Choroid plexus epithelial cell (primary cell): ENCODE measurements at places on chromosomes 16 and 17.

- no peak for DNase-seq
These were observed 19.8 kb upstream of the MPRIP start for GRCh38 chr17:17022456-17022855.

- no peak for DNase-seq
These were observed 103.1 kb downstream of the AATF start for GRCh38 chr17:37051833-37052232.

DNA sequence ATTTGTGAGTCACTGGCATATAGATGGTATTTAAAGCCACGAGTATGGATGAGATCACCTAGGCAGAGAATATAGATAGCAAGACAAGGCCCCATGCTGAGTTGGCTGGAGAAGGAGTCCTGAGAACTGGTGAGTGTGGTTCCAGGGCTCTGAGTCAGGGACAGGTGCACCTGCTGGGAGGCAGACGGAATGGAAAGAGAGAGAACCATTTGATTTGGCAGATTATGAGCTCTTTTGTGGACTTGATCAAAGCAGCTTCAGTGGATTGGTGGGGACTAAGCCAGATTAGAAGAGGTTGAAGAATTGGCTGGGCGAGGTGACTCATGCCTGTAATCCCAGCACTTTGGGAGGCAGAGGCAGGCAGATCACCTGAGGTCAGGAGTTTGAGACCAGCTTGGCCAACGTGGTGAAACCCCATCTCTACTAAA is 4.3 kb upstream of the C16orf92 start:
- DNase-seq: peak; percentile 34

DNA sequence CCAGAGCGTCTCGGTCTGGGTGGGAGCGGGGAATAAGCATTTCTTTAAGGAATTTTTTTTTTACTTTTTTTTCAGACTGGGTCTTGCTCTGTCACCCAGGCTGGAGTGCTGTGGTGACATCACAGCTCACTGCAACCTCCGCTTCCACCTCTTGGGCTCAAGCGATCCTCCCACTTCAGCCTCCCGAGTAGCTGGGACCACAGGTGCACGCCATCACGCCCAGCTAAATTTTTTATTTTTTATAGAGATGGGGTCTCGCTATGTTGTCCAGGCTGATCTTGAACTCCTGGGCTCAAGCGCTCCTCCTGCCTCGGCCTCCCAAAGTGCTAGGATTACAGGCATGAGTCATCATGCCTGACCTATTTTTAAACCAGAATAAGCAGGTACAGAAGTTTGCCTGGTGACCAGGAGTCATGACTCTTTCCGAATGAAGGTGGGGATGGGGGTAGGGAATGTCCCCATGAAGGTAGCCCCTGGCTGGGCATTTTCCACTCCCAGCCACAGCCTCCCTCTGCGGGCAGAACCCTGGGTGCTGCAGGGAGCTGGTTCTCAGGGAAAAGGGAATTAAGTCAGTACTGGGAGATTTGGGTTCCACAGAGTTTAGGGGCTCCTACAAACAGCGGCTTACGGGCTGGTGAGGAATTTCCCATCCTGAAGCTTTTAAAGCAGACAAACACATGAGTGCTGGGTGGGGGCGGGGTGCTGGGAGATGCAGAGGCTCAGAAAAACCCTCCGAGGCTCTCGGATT is 48.3 kb downstream of the TBC1D16 start:
- peak; percentile 32 for DNase-seq

- DNase-seq: peak; percentile 86
These were observed 3.2 kb upstream of the NLRP1 start for GRCh38 chr17:5587438-5588032.

GRCh38 chr17:46129302-46129701 is 63.9 kb downstream of the KANSL1 start:
- DNase-seq: no peak

DNA sequence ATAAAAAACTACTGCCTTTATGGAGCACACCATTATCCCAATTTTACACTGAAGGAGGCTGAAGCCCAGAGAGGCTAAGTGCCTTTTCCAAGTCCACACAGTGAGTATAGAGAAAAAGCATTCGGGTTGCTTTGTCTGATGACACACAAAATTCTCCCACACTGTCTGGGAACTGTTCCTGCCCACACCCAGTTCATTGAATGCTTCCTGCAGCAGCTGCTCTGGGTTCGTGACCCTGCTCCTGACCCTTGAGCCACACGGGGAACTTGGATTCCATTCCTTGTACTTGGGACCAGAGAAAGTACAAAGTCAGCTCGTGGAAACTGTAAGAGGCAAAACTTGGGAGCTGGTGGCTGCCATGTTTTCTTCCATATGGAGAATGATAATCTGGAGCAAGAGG is 57.9 kb downstream of the AKAP1 start:
- peak; percentile 65 for DNase-seq

GRCh38 chr17:1649844-1650501 is at the start of gene RILP:
Gene RILP, minus strand, starts transcription at chr17:1649866. Its CDS starts 62 bp downstream, at chr17:1649804.
- DNase-seq: no peak

- DNase-seq: peak; percentile 5
These were observed 64.0 kb downstream of the MRM1 start for GRCh38 chr17:36665417-36665816.

DNA sequence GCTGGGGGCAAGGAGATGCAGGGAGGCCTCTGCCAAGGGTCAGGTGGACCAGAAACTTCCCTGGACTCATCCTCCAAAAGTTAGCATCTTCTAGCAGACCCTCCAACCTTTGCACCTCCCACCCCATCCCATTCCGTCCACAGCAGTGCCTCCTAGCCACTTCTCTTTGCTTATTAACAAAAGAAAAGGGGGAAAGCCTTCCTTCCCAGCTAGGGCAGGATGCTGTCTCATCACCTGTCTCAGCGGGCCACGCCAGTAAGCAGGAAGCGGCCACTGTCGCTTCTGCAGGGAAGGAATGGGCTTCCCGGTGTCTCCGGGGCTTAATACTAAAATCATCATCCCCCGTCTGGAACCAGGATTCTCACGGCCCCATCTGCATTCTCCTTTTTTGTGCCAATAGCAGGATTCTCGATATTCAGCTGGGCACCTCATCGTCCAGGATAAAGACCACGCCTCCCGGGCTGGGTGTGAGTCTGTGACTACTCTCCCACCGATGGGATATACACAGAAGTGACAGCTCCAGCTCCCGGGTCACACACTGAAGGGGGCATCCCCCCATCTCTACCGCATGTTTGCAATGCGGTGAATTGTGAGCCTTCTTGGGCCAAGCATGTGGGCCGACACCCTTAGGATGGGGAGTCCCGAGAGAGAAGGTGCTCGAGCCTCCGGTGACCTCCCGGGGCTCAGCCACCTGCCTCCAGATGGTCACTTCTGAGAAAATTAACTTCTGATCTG is 15.5 kb upstream of the RBFOX3 start:
- no peak for DNase-seq

- peak; percentile 85 for DNase-seq
These were observed 24.5 kb downstream of the UNK start for GRCh38 chr17:75808905-75809621.

GRCh38 chr16:4051591-4051990 is 64.7 kb downstream of the ADCY9 start:
- DNase-seq: no peak

GRCh38 chr17:57987581-57988300 is at the start of gene VEZF1:
Gene VEZF1, minus strand, starts transcription at chr17:57988254. Its CDS starts 143 bp downstream, at chr17:57988111.
- peak; percentile 60 for DNase-seq

- DNase-seq: no peak
These were observed 1.6 kb downstream of the TMEM98 start for GRCh38 chr17:32929588-32929987.

- DNase-seq: no peak
These were observed 70.4 kb downstream of the USP32 start for GRCh38 chr17:60321336-60322055.

GRCh38 chr17:51035431-51035830 is 85.2 kb downstream of the SPAG9 start:
- peak; percentile 98 for DNase-seq

GRCh38 chr17:60435244-60436167 is 13.2 kb downstream of the CHCT1 start:
- peak; percentile 93 for DNase-seq

DNA sequence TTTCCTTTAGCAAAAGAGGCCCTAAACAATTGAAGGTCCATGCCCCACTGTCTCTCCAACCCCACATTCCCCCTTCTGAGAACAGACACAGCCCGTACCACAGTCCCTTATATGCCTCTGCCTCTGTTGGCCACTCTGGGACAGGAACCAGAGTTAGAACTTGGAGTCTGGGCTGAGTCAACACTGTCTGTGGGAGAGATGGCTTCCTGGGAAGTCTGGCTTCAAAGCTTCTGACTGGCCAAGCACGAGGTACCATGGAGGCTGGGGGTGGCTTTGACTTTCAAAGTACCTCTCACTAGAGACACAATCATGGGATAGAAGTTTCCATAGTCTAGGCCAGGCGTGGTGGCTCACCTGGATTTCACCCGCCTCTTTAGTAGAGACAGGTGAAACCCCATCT is 14.9 kb upstream of the SPOP start:
- DNase-seq: no peak

DNA sequence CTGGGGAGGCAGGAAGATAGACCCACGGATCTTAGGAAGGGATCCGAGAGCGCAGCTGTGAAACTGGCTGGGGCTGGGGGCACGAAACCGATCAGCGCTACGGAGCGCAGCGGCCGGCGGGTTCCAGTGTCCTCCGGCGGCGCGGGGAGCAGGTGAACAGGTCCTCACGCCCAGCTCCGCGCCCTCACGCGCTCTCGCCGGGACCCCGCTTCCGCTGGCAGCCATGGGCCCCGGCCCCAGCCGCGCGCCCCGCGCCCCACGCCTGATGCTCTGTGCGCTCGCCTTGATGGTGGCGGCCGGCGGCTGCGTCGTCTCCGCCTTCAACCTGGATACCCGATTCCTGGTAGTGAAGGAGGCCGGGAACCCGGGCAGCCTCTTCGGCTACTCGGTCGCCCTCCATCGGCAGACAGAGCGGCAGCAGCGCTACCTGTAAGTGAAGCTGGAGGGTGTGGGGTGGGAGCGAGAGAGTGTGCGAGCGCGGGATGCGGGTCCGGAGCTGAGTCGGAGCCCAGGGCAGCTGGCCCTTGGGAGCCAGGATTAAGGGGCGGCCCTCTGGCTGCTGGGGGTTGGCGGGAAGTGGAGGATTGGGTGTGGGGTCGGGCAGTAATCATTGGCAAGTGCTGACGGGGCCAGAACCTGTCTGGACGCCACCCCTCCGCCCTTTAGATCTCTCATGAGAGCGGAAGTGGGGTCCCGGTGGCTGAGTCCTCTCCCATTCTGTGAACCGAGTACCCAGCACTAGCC is 479 bp downstream of the ITGA3 start:
- peak; percentile 78 for DNase-seq

GRCh38 chr17:27562777-27563455 is 68.1 kb upstream of the LGALS9 start:
- no peak for DNase-seq

DNA sequence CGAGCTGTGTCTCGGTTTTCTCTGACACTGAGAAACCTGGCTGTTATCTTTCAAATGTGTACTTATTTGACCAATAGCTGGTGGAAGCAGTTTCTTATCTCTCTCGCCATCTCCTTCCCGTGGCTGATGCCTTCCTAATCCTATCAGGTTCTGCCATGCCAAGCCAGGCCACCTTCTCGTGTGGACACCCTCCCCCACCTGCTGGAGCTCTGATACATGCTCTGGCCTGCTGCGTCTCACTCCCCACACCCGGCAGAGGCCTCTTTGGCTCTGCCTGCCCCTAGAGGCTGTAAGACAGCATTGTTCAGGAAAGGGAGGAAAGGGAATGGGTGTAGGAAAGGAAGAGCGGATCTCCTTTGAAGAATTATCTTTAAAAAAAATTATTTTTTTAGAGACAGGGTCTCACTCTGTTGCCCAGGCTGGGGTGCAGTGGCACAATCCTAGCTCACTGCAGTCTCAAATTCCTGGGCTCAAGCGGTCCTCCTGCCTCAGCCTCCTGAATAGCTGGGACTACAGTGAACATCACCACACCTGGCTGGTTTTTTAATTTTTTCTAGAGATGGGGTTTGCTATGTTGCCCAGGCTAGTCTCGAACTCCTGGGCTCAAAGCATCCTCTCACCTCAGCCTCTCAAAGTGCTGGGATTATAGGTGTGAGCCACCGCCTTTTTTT is 7.5 kb upstream of the ARMC5 start:
- DNase-seq: peak; percentile 83

DNA sequence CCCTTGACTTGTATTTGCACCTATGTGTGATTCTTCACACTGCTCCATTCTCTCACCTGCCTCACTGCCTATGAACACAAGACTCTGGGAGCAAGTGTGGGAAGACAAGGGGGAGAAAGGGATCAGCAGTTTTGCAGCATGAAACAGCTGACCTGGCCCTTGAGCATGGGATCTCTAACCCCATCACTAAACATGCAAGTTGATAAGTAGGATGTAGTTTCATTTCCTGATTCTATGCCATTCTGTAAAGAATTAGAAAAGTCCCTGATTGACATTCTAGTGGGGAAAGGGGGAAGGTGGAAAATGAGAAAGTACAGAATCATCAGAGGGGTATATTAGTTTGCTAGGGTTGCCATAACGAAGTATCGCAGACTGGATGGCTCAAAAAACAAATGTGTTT is 25.3 kb upstream of the MYOCD start:
- DNase-seq: no peak

DNA sequence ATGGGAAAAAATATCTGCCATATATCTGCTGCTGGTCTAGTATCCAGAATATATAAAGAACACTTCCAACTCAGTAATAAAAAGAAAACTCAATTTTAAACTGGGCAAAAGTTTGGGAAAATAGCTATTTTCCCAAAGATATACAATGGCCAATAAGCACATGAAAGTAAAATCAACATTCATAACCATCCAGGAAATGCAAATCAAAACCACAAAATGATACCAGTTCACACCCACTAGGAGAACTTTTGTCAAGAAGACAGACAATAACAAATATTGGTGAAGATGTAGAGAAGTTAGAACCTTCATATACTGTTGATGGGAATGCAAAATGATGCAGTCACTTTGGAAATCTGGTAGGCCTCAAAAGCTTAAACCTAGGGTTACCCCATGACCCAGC is 33.4 kb upstream of the RPRML start:
- DNase-seq: no peak

GRCh38 chr16:57607676-57608461 is 20.6 kb upstream of the ADGRG1 start:
- DNase-seq: no peak

DNA sequence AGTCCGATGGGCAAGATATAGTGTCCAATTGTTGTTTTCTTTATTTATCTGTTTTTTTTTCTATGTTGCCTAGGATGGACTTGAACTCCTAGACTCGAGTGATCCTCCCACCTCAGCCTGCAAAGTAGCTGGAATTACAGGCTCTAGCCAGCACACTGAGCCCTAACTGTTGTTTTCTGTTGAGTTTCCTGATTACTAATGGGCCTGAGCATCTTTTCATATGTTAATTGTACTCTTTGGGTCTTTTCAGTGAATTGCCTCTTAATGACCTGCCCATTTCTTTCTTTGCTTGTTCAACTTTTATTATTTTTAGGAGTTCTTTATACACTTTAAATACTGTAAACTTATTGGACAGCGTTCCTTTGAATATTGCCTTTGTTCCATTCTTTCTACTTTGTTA is 213.0 kb downstream of the HS3ST3B1 start:
- DNase-seq: no peak

DNA sequence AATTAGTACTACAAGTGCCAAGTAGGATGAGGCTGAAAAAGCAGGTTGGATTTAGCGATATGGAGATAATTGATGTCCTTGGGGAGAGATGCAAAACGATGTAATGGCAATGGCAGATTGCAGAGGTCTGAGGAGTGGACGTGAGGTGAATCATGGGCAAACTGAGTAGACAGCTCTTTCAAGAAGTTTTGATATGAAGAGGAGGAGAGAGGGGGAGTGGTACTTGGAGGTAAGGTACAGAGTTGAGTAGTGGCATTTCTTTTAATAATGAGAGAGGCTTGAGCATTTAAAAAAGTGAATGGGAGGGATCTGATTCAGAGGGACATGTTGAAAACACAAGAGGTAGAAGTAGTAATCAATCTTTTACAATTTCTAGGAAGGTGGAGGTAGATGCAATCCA is 17.7 kb upstream of the VPS4A start:
- no peak for DNase-seq

GRCh38 chr16:69593751-69594255 is 28.0 kb downstream of the NFAT5 start:
- DNase-seq: no peak
